ENCODE measurements at places on chromosomes 11 and 22.
A peak's percentile ranks its signal among the peaks of the same experiment; 100 is the strongest.

GRCh38 chr11:130413405-130414106 is 14.9 kb downstream of the ADAMTS8 start:
- no peak for DNase-seq

DNA sequence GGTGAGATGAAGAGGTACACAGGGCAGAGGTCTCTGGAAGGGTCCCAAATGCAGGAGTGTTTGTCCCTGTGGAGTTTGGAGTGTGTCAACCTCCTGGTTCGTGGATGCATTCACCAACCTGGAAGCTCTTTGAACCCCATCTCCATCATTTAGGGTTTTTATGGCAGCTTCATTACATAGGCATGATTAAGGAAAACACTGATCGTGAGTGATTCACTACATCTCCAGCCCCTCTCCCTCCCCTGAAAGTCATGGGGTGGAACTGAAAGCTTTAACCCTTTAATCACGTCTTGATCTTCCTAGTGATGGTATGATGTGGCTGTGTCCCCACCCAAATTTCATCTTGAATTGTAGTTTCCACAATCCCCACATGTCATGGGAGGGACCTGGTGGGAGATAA is 19.8 kb upstream of the INCENP start:
- no peak for DNase-seq

GRCh38 chr11:121421149-121421901 is 30.8 kb upstream of the SORL1 start:
- no peak for DNase-seq

DNA sequence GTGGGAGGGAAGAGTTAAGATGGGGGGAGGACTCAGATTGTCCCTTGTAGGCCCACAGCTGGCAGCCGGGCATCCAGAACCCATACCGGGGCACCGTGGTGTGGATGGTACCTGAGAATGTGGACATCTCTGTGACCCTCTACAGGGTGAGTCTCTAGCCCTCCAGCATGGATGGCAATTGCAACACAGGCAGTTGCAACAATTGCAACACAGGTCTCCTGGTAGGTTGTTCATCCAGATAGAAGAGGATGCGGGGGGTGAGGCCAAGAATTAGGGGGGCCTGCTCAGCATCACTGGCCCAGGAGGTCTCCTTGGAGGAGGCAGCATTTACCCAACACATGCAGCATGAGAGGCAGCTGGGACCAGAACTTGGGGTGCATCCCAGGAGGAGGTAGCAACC is 3.4 kb downstream of the EHBP1L1 start:
- DNase-seq = no peak

DNA sequence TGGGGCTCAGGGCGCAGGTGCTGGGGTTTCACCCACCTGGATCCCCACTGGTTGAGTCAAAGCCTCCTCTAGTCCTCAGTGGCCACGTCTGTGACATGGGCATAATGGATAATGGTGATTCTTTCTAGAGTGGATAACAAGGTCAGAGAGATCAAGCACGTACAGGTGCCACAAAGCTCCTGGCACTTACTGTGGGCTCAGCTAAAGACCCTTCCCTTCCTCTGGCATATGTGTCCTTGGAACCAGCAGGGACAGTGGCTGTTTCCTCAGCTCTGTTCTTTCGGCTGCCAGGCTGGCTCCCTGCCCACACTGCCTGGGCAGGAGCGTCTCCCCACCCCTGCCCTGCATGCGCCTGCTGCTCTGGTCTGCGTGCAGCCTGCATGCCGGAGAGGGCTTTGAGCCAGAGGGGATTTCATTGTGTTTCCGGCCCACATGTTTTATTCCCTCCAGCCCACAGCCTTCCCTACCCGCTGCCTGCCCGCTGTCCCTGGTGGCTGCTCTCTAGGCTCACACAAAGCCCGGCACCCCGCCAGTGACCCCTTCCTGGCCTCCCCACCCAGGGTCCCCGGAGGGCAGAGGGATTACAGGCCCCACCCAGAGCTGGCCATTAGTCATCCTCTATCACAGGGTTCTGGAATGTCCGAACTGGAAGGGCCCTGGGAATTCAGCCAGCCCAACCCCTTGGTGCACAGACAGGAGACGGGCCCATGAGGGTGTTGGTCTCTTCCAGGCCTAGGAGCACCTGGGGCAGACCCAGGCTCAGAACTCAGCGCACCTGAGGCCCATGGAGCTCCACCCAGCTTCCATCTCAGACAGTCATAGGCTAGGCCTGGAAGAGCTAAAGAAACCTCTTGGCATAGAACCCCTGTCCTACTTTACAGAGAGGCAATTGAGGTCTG is 55.3 kb upstream of the GCAT start:
- DNase-seq = no peak

DNA sequence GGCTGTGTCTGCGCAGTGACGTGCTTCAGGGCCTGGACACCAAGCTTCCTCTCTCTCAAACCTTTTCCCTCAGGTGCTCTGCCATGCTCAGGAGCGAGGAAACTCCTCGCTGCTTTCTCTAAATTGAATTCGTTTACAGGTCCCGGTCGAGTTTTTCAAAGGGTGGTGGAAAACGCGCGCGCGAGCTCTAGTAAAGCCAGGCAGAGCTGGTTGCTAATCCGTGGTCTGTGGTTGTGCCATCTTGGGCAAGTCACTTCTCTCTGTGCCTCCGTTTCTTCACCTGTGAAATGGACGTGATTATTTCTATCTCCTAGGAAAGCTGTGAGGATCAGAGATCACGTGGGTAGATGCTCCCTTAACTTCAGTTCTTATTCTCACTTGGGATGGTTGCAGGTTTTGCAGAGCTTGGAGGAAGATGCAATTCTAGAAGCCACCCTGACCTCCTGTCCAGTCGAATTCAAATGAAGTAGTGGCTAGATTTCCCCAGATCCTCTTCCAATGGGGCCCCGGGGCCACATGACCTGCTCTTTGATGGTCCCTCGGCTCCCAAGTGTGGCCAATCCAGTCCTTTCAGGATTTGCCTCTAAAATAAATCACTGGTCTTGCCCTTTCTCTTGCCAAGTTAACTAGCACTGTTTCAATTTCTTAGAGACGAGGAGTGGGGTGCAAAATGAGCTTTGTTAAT is 10.5 kb upstream of the ALX4 start:
- no peak for DNase-seq

DNA sequence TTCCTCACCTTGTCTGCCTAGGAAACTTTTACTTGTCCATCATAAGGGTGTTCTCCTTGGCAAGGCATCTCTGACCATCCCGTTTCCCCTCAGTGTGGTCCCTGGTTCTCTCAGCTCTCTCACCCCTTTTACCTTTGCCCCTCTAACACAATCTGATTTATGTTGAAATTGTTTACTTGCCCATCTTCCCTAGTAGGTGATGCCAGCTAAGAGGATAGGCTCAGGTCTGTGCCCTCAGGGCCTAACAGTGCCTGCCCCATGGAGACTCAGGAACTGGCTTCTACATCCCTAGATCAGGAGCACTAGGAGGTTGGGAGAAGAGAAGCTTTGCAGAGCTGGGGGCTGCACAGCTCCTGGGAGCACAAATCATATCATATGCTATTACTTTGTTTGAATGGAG is 21.1 kb upstream of the ALG8 start:
- no peak for DNase-seq

GRCh38 chr11:17798253-17798652 is 63.7 kb downstream of the KCNC1 start:
- DNase-seq = no peak

DNA sequence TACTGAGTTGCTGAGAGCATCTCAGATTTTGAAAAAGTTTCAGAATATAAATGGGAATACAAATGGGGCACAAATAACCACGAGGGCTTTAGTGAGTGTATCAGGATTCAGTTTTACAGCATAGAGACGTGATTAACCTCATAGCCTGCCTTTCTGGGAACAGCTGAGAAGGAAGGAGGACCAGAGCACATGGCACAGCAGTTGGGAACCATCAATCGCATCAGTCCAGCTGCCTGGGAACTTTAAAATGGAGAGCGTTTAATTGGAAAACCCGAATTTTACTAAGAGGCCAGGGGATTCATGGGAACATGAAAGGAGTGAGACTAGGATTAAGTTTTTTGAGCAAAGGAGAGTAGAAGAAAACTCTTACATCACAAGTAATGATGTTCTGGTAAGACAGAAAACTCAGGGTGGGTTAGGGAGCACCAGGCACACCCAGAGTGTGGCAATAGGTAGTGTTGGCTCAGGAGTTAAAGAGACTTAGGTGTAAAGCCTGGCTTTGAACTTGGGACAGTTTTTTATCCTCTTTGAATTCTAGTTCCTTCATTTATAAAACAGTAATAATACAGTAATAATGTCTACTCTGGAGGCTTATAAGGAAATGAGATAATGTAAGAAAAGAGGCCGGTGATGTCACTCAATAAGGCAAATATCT is 40.2 kb downstream of the FZD4 start:
- DNase-seq = no peak

- DNase-seq = no peak
Measured at GRCh38 chr11:92826136-92826535, 143.3 kb upstream of the MTNR1B start.

DNA sequence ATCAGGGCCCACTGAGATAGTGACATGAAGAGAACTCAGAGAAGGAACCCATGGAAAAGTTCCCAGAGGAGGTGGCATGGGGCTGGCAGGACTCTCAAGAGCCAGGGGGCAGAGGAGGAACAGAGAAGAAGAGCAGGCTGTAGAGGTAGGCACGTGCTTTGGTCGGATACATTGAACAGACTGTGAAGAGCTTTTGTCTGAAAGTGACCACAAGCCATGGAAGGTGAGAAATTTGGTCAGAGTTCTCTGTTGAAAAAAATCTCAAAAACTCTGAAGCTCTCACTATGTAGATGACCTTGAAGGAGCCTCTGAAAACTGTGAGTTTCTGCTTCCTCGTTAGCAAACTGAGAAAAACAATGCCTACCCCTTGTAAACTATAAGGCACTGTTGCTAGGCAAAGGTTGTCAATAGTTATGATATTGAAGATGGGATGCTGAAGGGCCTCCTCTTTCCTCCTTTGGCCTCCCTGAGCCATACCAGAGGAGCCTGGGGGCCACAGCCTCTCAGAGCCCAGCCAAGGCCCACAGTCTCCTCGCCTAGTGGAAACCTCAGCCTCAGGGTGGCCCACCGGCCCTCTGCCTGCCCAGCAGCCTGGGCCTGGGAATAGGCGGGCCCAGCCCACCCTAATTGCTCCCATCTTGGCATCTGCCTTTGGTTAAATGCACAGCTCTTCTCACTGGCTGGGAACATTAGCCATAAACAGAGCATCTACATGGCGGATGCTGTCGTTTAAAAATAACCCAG is 415.7 kb downstream of the SOX6 start:
- no peak for DNase-seq

GRCh38 chr22:46055911-46056545 is 79.1 kb upstream of the WNT7B start:
- DNase-seq = peak; percentile 96

GRCh38 chr11:108726077-108726800 is 61.4 kb downstream of the DDX10 start:
- DNase-seq = no peak

GRCh38 chr11:9688716-9689511 is 25.0 kb downstream of the SWAP70 start:
- DNase-seq = peak; percentile 84

GRCh38 chr11:107741044-107741823 is 29.4 kb upstream of the SLN start:
- DNase-seq = no peak

GRCh38 chr11:47161134-47161854 is 15.4 kb downstream of the ARFGAP2 start:
- DNase-seq = peak; percentile 66

- DNase-seq = no peak
Measured at GRCh38 chr22:19351604-19352003, 60.1 kb upstream of the CLTCL1 start.

- no peak for DNase-seq
Measured at GRCh38 chr22:25749420-25750169, 7.6 kb downstream of the MYO18B start.

GRCh38 chr11:94141511-94142307 is 13.1 kb downstream of the PANX1 start:
- no peak for DNase-seq

GRCh38 chr11:133306019-133306418 is 226.3 kb downstream of the OPCML start:
- no peak for DNase-seq
